ENCODE measurements at places on chromosomes 6 and 20.
A peak's percentile ranks its signal among the peaks of the same experiment; 100 is the strongest.

GRCh38 chr20:45230631-45231030 lies 9.5 kb downstream of the SEMG2 start:
- no peak for DNase-seq

DNA sequence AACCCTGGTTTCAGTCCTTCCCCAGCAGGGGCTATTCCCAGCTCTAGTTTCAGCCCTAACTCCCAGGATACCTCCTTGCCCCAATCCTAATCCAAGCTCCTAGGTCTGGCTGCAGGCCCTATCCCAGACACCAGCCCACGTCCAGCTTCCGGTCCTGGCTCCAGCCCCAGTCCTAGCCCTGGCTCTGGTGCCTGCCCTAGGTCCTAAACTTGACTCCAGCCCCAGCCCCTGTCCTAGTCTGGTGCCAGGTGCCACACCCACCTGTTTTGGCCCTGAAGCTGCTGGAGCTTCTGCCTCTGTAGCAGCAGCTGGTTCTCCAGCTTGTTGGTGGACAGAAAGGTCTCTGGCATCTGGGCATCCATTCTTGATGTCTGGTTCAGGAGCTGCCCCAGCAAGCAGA lies 28.1 kb downstream of the ANGPT4 start:
- DNase-seq = no peak

DNA sequence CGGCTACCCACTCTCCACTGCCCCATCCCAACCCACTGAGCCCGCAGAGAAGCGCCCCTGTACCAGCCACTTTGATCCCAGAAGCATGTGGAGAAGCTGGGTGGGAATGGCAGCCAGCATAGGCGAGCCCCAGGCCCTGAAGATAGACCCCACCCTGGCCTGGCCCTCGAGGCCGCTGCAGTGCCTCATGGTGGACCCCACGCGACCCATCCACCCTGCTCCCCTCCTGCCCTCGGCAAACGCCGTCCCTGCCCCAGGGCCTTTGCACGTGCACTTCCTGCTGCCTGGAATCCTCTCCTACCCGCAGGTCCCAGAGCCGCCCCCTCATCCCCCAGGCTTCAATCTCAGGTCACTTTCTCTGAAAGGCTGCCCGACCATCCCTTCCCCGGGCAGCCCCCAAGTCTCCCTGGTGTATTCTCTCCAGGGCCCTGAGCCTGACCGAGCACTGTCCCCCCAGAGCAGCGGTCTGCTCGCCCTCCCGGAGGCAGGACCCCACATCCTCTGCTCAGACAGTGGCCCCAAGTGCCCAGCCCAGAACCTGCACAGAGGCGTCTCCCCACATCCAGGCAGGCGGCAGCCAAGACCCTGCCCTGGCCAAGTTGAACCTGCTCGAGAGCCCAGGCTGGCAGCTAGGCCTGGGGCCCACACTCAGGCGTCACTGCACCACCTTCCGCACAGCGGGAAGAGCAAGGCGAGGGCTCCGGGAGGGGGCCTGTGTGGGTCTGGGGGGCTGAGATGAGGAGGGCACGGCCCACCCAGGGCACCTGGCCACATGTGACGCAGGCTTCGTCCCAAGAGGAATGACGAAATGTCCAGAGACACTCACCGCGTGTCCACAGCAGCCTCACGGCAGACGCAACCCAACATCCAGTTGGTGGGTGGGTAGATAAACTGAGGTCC lies 14.0 kb downstream of the KCNQ2 start:
- no peak for DNase-seq

DNA sequence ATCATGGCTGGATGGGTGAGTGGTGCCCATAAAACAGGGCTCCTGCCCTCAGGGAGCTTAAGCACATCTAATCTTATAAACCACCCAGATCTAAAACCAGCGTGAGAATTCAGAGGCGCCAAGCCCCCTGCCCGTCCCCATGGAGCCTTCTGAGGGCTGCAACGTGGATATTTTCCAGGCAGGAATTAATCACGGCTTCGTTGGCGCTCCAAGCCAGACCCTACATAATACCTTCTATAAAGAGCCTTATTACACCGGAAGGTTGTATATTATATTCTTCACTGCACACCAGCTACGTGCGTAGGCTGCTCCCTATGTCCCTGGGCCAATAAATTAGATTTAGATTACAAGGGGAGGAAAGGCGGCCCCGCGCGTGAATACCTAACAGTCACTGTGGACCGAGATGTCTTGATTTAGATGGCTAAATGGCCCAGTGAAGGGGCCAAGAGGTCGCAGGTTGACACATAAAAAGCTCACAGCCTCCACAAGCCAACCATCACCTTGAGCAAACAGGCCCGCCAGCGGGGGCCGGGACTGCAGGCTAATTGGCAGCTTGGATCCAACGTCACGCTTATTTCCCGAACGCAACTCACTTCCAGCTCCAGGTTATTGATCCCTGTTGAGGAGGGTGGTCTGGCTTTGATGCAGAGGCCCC lies 64.7 kb upstream of the APCDD1L start:
- no peak for DNase-seq

DNA sequence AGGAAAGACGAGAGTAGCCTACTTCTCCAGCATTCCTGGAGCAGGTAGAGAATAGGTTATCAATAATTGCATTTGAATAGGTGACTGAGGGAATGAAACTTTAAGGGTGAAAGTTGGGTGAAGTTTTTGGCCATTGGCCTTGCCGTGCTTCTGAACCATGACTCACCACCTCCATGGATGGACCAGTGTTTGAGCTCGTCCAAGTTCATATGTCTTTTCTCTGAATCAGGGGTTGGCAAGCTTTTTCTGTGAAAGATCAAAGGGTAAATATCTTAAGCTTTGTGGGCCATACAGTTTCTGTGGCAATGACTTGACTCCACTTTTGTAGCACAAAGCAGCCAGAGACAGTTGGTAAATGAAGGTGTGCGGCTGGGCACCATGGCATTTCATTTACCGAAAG lies 31.8 kb downstream of the SNRNP48 start:
- no peak for DNase-seq

DNA sequence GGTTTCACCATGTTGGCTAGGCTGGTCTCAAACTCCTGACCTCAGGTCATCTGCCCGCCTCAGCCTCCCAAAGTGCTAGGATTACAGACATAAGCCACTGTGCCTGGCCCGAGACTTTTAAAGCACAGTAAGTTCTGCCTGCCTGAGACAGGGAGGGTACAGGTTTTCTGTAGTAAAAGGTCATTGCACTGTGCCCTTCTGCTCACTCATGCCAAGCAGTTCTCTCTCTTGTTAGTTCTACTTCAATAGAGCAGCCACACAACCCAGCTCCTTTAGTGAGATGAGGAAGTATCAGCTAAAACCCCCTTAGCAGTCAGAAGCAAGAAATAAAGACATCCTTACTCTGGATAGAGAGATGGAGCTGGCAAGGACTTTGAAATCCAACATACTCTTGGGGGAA lies 52.4 kb upstream of the ARMH2 start:
- DNase-seq = no peak

DNA sequence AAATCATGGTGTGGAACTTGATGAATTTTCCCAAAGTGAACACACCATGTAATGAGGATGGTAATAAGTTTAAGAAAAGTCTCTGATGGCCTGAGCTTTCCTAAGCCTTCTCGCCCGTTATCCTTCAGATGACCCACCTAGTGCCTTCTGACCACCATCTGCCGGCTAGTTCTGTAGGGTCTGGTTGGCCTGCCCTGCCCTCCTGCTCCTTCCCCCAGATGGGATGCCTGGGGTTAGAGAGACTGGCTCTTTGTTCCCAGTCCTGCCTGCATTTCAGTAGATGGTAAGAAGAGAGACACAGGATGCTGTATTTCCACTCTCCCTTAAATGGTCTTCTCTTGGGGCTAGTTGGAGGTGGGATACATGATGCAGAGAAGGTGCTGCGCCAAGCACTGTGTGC lies 43.0 kb downstream of the TIAM2 start:
- DNase-seq = no peak

DNA sequence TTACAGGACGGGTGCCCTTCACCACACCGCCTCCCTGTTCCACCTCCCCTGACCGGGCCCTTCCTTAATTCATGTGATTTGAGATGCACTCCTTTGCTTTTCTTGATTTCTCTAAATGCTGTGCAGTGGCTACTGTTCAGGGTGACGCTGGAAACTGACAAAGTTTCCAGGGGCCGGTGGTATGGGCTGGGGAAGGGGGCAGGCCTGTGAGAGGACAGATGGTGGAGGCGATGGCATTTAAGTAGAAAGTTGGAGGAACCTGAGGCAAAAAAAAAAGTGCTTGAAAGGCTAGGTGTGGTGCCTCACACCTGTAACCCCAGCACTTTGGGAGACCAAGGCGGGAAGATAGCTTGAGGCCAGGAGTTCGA lies 121.6 kb upstream of the RNF24 start:
- DNase-seq = no peak

GRCh38 chr20:53795170-53795569 lies 201.5 kb upstream of the ZNF217 start:
- peak; percentile 26 for DNase-seq

- DNase-seq = no peak
Measured at GRCh38 chr6:80331974-80332373, 225.5 kb downstream of the BCKDHB start.

DNA sequence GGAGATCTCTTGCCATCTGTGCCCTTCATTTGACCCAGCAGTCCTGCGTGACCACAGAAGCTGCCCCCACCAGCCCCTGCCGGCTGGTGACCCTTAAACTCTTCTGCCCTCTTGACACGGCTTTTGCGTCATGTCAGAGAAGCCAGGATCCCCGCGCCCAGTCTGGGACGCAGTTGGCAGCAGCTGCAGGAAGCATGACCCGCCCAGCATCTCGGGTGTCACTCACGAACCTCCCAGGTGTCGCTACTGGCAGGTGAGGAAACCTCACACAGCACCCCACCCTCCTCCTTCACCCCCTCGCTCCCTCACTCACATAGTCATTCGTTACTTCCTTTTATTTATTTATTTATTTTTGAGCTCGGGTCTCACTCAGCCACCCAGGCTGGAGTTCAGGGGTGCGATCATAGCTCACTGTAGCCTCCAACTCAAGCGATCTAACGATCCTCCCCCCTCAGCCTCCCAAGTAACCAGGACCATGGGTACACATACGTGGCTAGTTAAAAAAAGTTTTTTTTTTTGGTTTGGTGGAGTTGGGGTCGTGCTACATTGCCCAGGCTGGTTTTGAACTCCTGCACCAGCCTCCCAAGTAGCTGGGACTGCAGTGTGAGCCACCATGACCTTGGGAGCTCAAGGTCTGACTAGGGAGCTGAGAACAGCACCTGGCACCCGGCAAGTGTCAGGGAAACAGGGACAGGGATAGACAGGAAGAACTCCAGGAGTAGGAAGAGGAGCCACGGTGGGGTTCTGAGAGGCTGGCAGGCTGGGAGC lies 14.1 kb upstream of the SPDEF start:
- DNase-seq = no peak

DNA sequence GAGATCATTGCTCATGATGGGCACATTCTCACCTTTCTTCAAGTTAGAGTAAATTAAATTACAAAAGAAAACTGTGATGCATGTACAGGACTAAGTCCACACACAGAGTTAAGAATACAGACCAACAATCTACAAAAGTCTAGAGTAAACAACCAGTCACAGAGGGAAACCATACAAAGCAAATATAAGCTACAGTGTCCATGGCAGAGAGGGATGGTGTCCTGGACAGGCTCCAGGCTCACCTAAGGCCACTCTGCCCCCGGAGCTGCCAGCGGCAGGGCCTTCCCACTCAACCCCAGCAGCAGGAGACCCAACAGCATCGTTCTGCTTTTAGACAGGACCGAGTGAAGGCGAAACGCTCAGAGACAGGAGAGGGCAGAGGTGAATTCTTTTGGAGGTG lies 16.0 kb downstream of the PDE10A start:
- no peak for DNase-seq

- no peak for DNase-seq
Measured at GRCh38 chr20:14148042-14148441, 152.7 kb downstream of the MACROD2 start.

DNA sequence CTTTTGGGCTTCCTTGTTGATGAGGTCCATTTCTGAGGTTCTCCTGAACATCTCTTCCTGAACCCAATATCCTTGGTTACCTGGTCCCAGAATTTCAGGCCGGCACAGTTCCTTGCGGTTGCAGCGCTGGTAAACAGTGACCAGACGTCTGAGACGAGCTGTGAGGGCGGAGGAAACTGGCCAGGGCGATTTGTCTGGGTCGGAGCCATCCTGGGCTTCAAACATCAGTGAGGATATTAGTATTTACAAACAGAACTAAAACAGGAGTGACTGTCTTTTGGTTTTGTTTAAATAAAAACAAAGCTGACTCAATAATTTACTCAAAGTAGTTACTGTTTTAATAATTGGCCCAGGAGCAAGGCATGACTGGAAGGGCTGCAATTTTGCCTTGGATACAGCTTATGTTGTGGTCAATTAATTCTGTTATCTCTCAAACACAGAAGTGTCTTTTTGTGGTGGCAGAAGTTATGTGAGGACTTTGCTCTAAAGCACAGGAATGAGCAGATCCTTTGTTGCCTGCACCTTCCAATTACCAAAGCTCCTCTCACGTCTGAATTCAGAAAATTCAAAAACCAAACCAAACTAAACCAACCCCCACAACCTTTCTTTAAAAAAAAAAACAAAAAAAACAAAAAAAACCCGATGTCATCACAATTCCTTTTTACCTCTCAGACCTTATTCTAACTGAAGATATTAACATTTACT lies 58.7 kb upstream of the EMILIN3 start:
- DNase-seq = no peak

DNA sequence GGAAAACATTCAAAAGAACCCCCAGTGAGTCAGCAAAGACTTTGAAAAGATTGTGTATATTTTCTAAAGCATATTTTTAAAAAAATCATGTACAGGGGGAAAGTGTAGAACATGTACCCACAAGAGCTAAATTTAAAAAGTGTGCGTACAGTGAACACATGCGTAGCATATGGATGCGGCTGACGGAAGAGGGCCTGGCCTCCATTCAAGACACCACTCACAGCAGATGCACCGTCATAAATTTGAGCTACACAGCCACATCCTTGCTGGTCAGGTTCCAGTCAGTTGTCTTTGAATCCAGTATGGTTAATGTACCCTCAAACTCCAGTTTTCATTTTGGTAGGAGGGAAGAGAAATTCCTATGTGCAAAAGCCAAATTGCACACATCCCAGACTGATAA lies 54.3 kb upstream of the SPACA1 start:
- DNase-seq = no peak

DNA sequence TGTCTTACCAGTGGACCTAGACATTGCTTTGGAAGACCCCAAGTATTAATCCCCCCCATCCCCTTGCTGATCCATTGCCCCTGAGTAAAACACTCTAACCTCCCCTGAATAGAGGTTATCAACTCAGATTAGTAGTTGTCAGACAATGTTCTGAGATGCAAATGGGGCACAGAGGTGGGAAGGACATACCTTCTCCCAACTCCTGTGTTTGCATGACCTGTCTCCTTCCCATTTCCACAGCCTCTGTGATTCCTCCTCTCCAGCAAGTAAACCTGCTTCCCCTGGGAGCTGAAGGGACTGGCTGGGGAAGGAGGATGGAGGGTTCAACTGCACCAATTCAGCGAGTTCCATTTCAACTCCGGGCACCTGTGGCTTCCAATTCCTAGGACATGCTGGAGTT lies 199.8 kb upstream of the SASH1 start:
- DNase-seq = no peak

GRCh38 chr6:16964553-16965499 lies 137.0 kb upstream of the STMND1 start:
- DNase-seq = peak; percentile 54

GRCh38 chr6:149028767-149029405 lies 282.1 kb downstream of the UST start:
- DNase-seq = peak; percentile 89
